ENCODE measurements at places on chromosomes 7 and 10.

GRCh38 chr7:159105832-159106811, 38.5 kb downstream of the VIPR2 start:
- DNase-seq: no peak

GRCh38 chr10:59131666-59132065, 44.8 kb upstream of the PHYHIPL start:
- no peak for DNase-seq

- DNase-seq: no peak
Measured at GRCh38 chr10:120776442-120776841, 74.7 kb upstream of the WDR11 start.

DNA sequence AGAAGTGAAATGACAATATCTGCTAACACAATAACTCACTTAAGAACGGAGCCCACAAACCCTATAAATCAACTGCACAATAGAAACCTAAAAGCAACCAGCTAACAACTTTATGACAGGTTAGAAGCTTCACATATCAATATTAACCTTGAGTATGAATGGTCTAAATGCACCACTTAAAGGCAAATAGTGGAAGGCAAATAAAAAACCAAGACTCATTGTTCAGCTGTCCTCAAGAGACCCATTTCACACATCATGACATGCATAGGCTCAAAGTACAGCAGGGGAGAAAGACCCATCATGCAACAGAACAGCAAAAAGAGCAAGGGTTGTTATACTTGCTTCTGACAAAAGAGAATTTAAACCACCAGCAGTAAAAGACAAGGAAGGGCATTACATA, 46.8 kb downstream of the CDC14C start:
- no peak for DNase-seq

- no peak for DNase-seq
Measured at GRCh38 chr7:7909376-7909775, 59.2 kb upstream of the GLCCI1 start.

- no peak for DNase-seq
Measured at GRCh38 chr10:5504146-5505072, 5.0 kb upstream of the CALML5 start.

DNA sequence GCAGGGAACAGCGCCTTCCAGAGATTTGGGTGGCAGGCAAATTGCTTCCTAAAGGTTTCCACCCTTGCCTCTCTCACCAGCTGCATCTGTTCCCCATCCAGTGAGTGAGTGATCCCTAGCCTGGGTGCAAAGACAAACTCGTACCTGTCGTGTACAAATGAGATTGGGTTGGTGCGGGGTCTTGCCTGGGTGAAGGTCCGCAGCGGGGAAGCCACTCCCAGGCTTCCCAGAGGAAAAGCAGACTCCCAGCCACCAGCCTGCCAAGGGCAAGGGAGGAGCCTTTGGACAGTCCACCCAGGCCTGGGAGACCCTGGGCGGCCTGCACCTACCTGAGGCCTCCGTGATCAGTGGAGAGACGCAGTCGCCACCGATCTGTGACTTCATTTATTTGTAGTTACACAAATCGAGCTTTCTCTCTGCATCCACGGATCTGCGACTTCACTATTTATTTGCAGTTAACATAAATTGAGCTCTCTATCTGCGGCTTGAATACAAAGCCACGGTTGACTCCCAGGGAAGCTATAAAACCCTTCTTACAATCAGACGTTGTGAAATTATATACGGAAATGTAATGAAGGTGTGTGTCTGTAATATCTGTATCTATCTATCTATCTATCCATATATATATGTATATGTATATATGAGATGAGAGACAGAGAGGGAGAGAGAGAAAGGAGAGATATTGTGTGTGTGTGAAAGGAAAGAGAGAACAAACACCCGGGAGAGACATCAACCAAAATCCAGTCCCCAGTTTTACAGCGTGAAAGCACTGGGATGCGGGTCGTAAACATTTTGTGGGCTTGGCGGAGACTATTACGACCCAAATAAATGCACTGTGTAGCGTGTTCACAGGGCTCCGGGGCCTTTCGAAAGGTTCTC, 3.0 kb upstream of the HOXA7 start:
- no peak for DNase-seq

DNA sequence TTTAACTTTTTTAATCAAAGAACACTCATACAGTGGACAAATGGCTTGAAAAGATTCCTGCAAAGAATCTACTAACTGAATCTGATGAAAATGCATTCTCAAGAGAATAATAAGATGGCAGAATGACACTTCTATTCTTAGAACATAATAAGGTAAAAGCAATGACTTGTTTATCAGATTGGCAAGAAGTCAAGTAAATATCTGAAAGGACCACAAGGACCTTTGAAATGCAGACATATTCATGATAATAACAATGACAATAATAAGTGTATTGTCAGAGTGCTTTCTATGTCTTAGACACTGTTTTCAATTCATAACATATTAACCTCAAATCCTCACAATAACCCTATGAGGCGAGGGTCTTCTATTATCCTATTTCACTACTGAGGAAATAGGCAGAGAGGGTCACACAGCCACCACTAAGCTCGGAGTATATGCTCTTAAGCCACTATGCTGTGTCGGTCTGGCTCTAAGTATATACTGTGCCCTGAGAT, 10.6 kb downstream of the HACD1 start:
- DNase-seq: no peak

DNA sequence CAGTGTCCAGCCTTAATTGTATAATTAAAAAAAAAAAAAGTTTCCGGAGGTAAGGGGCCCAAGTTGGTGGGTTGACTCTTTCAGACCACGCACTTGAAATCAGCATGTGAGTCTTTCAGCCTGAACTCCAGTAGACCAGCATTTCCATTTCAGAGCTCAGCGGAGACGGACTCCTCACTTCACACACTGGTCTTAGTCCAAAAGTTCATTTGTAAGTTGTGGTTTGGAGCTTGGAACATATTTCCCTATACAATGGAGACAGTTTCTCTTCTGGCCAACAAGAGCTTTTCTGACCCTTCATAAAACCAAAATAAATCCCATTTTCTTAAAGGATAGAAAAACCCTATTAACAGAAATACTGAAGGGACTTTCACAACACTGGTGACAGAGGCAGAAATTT, 41.0 kb downstream of the ATXN7L1 start:
- no peak for DNase-seq

- no peak for DNase-seq
Measured at GRCh38 chr10:132061030-132061429, 4.7 kb upstream of the JAKMIP3 start.

GRCh38 chr10:118308664-118309063, 33.5 kb downstream of the FAM204A start:
- DNase-seq: no peak

DNA sequence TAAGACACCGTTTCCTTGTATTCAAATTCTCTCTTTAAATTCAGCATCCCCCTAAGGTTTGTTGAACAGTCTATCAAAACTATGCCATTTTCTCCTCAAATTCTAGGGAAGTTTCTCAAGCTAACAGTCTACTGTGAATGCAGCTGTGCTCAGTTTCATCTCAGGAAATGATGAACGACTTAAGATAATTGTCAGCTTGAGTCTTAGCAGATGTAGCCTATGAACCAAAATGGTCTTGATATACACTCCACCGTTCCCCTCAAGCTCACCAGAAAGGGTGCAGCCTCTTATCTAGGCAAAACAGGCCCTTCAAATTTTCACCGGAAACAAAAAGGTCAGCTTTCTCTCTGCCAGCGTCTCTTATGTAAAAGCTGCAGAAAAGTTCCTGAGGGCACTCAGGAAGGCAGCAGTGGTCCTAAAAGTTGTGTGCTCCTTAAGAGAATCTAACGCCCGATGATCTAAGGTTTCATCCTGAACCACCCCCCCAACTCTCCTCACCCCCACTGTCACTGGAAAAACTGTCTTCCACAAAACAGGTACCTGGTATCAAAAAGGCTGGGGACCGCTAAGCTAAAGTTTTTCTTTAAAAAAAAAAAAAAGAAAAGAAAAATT, 2.1 kb downstream of the DNAJC9 start:
- DNase-seq: no peak

- DNase-seq: no peak
Measured at GRCh38 chr7:130008941-130009847, 42.0 kb downstream of the ZC3HC1 start.

GRCh38 chr7:121714559-121715303, 158.2 kb upstream of the PTPRZ1 start:
- DNase-seq: no peak

GRCh38 chr7:120856621-120857352, 1.2 kb downstream of the TSPAN12 start:
- DNase-seq: no peak

DNA sequence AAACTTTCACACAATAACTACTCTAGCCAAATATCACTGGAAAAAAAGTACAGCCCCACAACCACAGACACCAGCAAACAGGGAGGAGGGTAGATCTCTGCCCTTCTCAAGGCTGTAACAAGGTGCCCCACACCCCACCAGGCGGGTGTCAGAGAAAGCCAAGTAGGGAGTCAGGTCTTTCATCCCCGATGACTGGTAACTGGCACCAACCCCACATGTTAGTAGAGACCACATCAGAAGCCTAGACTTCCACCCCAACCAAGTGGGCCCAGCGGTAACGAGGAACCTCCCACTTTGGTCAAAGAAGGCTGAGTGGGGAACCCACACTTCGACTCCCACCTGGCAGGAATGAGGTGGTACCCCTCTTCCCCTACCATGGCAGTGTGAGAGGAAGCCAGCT, 16.4 kb upstream of the RUFY2 start:
- peak; percentile 13 for DNase-seq

DNA sequence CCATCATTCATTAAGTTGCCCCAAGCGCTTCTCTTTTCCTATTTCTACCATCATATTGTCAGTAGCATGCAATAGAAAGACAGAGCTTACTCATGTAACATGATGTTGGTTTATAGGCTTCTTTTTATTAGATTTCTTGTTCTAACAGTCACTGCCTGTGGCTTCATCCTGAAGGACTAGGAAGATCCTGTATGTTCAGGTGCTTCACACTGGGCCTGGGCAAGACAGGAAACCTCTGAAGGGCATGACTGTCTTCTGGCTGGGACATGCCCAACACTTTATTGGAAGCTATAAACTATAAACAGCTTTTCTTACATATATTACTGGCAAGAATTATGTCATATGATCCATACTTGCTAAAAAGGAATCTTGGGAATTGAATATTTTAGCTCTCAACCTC, 258.4 kb upstream of the AKR1E2 start:
- no peak for DNase-seq

DNA sequence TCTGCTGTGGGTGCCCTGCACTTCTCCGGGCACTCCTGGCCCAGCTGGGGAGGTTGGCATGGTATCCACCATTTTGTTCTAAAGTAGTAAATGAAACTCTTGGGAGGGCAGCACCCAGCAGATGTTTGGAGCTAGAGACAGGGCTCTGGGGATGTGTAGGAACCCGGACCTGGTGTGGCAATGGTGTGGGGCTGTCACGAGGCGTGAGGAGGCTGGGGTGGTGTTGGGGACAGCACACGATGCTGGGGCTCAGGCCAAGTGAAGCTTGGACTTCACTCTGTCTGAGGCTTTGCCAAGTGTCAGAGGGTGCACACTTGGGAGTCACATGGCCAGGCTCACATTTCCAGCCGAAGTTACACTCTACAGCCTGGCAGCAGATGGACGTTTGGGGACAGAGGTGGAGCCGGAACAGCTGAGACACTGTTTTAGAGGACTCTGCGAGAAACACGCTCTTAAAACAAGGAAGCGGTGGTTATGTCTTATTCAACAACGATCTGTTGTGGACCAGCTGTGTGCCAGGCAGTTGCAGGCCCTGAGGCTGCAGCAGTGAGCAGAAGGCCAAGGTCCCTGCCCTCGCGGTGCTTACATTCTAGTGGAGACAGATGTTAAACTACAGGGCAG, 118.2 kb downstream of the CUX1 start:
- DNase-seq: no peak

DNA sequence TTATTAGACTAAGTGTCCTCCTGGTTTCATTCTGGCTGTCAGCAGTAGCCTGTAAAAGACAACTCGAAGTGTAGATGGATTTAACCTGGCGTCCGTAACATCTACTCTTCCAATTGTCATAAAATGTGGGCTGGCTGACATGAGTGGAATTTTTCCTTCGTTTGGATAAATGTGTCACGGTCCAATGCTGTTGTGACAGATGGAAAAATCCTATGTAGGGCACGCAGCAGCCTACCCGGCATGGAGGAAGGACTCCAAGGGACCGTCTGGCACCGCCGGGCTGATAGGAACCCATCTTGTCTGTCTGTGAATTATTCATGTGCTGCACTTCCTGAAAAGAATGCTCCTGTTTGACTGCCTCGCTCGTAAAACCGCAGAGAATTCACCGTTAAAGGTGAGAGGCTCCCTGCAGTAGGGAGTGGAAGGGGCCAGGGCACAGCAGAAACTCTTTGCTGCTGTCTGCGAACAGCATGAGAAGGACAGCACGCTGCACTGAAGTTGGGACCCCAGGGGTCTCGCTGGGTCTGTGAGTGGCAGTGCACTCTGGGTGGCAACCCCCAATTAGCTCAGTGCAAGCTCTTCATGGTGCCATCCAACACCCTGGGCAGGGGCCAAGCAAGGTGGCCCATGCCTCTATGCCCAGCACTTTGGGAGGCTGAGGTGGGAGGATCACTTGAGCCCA, 1.6 kb upstream of the ORAI2 start:
- DNase-seq: peak; percentile 46

DNA sequence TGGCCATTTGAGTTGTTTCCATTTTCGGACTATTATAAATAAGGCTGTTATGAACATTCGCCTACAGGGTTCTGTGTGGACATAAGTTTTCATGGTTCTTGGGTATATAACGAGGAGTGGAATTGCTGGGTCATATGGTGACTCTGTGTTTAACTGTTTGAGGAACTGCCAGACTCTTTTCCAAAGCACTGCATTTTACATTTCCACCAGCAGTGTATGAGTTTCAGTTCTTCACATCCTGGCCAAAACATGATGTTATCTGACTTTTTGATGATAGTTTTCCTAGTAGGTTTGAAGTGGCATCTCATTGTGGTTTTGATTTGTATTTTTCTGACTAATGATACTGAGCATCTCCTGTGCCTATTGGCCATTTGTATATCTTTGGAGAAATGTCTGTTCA, 5.4 kb downstream of the SUV39H2 start:
- DNase-seq: no peak

GRCh38 chr7:94445696-94446194, 51.0 kb downstream of the COL1A2 start:
- DNase-seq: no peak

DNA sequence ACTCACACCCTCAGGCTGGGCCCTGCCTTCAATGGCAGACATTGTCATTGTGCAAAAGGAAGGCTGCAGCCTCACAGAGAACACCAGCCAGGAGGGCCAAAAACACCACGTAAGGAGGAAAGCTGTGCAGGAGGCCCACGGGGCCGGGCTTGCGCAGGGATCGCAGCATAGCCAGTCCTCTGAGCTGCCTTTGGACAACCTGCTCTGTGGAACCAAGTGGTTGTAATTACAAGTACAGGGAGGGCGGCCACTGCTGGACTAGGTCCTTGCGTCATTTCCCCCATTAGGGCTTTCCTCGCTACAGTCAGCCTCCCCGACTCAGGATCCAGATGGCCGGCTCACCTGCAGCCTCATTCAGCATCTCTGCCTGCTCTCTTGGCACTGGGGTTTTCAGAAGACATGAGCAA, 66.9 kb downstream of the FAM53B start:
- no peak for DNase-seq

DNA sequence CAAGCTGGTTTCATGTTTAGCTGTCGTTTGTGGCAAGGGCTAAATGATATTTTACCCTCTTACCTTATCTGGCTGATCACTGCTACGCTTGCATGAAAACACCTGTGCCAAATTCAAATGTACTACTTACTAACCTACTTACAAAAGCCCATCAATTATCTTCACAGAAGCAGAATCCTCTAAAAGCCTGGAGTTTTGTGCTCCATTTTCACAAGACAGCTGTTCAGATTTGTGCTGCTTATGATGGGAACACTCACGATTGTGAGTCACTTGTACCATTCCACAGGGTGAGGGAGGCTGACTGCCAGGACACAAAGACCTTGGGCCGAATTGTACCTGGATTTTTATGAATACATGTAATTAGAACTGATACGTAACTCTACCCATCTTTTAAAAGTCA, 245.0 kb upstream of the NPY start:
- no peak for DNase-seq

Data from effector CD8-positive, alpha-beta T cell (primary cell).